Esophagus muscularis mucosa (tissue), 4 donors: ENCODE measurements at places on chromosomes 12 and 14.

DNA sequence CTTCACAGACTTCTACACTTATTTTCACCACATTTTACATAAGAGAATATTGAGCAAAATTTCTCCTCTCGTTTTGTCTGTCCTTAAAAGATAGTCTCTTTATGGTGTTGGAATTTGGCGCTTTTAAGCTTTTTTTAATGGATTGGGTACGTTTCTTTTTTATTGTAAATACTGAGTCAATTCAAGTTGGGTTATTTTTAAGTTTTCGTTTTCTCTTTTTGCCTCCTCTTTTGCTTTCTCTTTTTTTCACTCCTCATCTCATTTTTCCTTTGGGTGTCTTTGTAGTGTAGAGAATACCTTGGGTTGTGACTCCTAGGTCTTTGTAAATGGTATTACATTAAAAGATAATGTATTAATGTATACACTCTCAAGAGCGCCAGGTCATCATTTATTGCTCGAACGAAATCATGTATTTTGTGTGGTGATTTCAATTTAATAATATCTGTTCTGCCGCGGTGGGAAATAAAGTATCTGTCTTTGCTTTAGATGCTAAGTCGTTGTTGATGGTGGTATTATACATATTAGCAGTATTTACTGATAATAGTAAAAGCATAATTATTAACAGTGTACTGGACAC lies 845 bp downstream of the TMX1 start:
- no peak for DNase-seq

DNA sequence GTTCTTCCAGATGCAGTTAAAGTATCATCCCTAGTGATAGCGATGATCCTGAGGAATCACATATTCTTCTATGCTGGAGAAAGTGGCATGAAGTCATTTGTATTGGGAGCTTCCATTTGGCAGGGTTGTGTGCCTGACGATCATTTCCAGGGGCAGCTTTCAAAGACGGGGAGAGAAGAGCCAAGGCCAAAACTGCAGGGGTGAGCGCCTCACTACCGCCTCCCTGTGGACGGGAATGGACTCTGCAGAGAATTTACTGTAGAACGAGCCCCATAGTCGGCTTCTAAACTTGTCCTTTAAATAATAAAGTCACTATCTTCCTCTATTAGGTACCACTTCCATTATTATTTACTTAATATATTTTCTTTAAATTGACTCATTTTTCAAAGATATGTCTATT lies 555.9 kb upstream of the TMEM132C start:
- no peak for DNase-seq

- DNase-seq, result no peak
These were observed 34.8 kb downstream of the HIGD1C start for GRCh38 chr12:50986966-50987737.

DNA sequence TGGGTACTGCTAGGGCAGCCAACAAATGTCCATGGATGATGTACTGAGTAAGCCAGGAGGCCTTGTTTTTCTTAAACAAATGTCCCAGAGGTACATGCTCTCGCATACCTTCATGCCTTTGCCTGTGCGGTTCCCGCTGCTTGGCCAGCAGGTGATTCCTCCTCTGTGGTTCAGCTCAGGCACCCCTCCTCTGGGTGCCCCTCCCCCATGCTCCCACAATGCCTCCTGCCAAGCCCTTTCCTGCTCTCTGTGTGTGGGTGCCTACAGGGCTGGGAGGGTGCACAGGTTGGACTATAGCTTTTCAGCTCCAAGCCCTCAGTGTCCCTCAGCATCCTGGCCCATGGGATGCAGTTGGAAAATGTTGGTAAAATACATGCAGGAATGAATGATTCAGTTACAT lies 23.5 kb downstream of the ASB2 start:
- no peak for DNase-seq
